ENCODE measurements at places on chromosomes 6 and 20.
A peak's percentile ranks its signal among the peaks of the same experiment; 100 is the strongest.

- DNase-seq, result no peak
These were observed 69.3 kb downstream of the PTPN1 start for GRCh38 chr20:50579511-50579910.

- DNase-seq, result peak; percentile 55
These were observed 25.4 kb upstream of the HLA-E start for GRCh38 chr6:30463651-30464618.

DNA sequence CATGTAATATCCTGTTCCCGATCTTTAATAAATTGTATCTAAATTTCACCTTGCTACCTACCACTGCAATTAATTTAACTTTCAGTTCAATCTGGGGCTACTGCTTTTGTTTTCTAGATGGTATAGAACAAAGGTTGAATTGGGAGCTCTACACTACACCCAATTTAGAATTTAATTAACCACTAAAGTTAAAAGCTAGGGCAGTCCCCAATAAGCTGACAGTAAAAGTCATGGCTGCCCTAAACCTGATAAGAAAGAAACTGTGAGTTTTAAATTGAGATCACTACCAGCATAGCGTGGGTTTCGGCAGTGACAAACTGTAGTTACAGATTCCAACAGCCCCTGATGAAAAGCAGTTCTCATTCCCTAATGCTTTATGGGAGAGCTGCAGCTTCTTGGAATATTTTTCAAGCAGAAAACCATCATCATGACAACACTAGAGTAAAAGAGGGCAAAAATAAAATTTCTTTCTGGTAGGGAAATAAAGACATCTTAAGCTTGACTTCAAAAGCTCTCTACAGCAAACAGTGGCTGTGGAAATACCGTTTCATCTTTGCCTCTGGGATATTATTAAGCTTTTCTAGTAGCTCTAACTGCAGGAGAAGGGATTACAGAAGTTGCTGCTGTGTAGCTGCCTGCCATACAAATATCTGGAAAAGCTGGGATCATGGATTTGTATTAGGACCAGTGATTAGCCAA lies 1372.1 kb downstream of the EPHA7 start:
- DNase-seq, result no peak

- DNase-seq, result no peak
These were observed 14.8 kb downstream of the TRIM26 start for GRCh38 chr6:30198166-30199084.

GRCh38 chr6:35328108-35328723 lies 14.1 kb upstream of the PPARD start:
- no peak for DNase-seq

Data from mammary epithelial cell (primary cell).